ENCODE measurements at places on chromosomes 3 and 15. TPM values are rescaled to one million over a fixed set of nuclear protein-coding genes. Genes with fewer than 3 reads are reported as not detected.

DNA sequence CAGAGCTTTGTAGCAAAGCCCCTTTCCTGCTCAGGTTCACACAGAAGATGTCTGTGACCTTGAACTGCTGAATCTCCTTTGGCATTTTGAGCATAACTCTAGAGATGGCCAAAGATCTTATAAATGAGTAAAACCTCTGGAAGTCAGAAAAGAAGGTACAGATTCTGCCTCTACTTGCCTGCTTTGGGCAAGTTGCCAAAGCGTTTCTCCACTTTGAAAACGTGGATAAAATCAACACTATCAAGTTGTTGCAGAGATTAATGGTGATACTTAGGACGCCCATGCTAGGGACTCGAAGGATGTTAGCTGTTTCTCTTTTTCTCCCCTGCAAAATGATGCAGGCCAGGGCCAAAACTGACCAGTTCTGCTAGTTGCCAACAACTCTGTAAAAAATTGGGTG lies 68.0 kb upstream of the CMTM7 start:
- no peak for ATAC-seq

DNA sequence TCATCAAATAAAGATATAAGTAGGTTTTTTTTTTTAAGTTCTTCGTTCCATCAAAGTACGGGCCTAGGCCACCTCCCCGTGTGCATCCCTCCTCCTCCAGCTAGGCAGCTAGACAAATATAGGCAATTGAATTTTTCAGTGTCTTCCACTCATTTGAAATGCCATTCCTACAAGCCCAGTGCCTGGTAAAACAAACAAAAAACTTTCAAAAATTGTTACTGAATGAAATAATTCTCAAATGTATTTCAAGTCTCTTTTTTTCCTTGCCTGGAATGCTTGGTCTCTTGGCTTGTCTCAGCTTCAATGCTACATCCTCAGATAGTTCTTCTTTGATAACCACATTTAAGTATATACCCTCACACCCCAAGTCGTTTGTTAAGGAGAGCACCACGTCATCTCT lies 3.8 kb downstream of the EIF2AK4 start:
- ATAC-seq: no peak

DNA sequence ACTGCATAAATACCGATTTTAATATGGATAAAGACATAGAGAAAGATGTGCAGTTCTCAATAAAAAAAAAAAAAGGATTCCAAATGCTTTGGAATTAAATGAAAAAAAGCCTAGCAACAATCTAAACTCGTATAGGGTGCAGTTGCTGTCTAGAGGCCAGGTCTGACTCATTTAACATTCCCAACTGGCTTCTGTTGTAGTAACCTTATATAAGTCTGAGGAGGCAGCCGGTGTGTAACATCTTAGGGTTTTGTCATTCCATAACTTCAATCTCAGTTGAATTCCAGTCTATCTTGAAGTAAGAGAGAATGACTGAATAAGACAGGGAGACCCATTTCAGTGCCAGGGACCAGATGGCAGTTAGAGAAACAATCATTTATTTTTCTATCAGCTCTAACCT lies 6.5 kb downstream of the PDCD10 start:
- ATAC-seq: no peak

GRCh38 chr3:23435904-23436303 lies 232.8 kb downstream of the UBE2E2 start:
- no peak for ATAC-seq

The LRRC49 gene
- 5.8 TPM for total RNA-seq

The C3orf22 gene
- not detected for total RNA-seq

The CAMK2N2 gene
- total RNA-seq: not detected

DNA sequence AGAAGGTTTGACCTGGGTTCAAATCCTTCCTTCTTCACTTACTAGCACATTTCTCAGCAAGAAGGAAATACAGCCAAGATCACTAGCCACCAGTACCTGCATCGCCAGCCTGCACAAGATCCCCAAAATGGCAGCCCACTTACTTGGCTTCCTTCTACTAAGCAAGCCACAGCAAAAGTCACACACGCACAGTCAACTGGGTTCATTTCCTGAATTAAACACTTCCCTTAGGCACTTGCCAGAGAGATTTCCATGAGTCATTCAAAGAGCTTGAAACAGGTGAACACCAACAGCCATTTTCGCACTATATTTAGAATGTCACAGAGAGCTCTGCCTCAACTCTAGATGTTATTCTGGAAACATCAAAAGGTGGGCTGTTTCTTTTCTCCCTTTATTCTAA lies 42.6 kb downstream of the MGLL start:
- ATAC-seq: peak; percentile 30

DNA sequence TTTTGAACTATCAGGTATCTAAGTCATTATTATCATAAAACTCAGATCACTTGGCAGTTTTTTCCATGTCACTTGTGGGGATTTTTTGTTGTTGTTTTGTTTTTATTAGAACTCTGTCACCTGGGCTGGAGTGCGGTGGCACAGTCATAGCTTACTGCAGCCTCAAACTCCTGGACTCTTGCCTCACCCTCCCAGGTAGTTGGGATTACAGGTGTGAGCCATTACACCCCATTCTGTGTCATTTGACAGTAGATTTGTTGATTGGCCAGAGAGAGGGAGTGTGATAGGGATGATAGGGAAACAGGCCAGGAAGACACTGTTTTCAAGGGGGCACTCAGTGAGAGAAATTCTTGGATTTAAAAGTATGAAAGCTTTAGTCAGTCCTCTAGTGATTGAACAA lies 54.7 kb upstream of the SCAANT1 start:
- ATAC-seq: no peak

DNA sequence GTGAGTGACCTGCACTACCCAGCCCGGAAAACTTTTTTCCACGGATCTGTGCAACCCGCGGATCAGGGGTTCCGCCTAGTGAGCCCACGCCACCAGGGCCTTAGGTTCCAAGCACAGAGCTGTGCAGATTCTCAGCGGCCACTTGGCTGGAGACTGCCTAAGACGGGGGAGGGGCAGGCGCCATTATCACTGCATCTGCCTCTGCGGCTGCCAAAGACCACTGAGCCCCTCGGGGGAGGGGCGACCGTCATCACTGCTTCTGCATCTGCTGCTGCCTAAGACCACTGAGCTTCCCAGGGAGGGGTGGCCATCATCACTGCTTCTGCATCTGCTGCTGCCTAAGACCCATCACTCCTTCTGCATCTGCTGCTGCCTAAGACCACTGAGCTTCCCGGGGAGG lies 460.2 kb downstream of the OCA2 start:
- no peak for ATAC-seq

DNA sequence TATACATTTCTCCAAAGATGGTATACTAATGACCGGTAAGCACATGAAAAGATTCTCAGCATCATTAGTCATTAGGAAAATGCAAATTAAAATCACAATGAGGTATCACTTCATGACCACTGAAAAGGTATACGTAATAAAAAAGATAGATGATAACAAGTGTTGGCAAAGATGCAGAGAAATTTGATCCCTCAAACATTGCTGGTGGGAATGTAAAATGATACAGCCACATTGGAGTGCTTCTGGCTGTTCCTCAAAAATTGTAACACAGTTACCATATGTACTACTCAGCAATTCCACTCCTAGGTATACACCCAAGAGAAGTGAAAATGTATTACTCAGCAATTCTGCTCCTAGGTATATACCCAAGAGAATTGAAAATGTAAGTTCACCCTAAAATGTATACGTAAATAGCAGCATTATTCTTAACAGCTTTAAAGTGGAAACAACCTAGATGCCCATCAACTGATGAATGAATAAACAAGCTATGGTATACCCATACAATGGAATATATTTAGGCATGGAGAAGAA lies 25.0 kb upstream of the KY start:
- ATAC-seq: no peak

- no peak for ATAC-seq
Observed at GRCh38 chr3:40290396-40290795, 19.1 kb upstream of the EIF1B start.

The DUOX2 gene
- total RNA-seq: 1.5 TPM

All from gastroesophageal sphincter (tissue), 4 donors.